Stimulated activated naive CD4-positive, alpha-beta T cell treated with Interleukin-2 at 50 U/mL for 16 hours (primary cell): ENCODE measurements at places on chromosomes 2 and 18.
A peak's percentile ranks its signal among the peaks of the same experiment; 100 is the strongest.

- no peak for DNase-seq
These were observed 69.3 kb downstream of the TMEM247 start for GRCh38 chr2:46548521-46549144.

DNA sequence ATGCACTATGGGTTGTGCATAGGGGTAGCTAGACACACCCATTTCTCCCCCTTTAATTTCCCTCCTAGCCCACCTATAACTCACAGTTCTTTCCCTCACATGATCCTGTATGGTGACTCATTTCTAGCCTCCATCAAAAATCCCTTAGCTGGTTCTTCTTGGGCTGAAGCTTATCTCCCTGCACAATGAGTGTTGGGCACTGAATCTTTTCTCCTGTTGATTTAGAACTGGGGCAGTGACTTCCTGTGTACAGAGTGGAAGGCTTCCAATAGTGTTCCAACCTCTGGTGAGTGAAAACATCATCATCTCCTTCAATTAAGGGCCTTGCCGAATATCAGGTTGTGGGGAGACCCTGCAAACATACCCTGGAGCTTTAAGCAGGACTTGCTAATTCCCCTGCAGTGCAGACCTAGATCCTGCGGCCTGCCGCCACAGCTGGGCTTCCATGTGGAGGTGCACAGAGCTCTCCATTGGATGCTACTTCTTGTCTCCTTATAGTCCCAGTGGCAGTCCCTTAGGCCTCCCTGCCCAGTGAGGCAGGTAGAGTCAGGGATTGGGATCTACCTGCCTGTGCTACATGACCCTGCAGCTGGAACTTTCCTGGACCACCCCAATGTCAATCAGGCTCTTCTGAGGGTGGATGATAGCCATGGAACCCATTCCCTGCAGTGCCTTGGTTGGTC is 121.8 kb downstream of the PLB1 start:
- DNase-seq = no peak

GRCh38 chr18:54829856-54830255 is 1.6 kb downstream of the RAB27B start:
- DNase-seq = no peak

GRCh38 chr2:191171286-191171685 is 20.5 kb upstream of the STAT4 start:
- DNase-seq = no peak

GRCh38 chr18:79629606-79630005 is 50.0 kb upstream of the CTDP1 start:
- DNase-seq = no peak

GRCh38 chr2:224180810-224181209 is 141.7 kb upstream of the SERPINE2 start:
- no peak for DNase-seq

- DNase-seq = no peak
These were observed 104.7 kb upstream of the PKDCC start for GRCh38 chr2:41943159-41943558.

GRCh38 chr2:13822365-13822764 is 810.2 kb upstream of the LRATD1 start:
- DNase-seq = no peak

GRCh38 chr2:173187941-173188788 is 112.5 kb downstream of the MAP3K20 start:
- DNase-seq = no peak

DNA sequence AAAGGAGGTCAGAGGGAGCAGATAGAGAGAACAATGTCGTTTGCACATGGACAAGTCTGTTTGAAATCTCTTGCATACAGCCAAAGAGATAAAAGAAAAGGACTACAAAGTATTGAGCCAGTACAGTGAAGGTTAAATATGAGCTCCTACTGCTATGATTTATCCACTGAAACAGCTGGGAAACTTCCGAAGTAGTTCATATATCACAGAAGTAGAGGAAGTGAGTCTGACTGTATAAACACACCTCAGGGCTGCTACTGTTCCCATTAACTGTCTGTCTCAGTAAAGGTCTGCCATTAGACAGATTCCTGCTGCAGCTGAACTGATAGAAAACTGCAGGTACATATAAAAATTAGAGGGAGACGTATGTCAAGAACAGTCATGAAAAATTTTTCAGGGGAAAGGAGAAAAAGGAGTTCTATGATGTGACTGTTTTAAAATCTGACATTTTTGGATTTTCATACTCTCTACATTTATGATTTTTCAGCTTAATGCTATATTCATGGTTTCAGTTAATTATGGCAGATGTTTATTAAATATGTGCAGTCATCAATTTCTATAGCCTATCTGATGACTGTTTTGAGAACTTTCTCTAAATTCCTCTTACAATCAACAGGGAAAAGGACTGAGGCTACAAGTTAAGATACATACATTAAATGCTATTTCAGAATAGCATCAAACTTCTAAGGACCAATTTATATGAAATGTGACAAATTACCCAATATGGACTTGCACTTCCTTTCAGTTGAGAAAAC is 364.7 kb downstream of the ERBB4 start:
- no peak for DNase-seq

- DNase-seq = no peak
These were observed 43.4 kb upstream of the EHBP1 start for GRCh38 chr2:62662131-62662530.

DNA sequence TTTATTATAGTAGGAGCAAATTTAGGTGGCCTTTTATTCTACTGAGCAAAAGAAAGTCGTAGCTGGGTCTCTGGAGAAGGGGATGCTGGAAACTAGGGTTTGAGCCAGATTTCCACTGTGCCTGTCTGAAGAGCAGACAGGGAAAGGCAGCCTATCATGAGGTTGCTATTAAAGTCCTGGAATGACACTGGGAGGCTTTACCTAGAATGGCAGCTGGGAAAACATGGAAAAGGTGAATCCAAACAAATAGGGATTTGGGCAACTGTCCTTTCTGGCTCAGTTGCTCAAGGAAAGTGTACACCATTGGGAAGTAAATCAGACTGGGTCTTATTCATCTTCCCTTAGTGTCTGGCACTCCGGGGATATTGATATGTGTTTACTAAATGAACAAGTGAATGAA is 154.6 kb downstream of the MTX2 start:
- DNase-seq = no peak

GRCh38 chr2:60643747-60644146 is 90.3 kb upstream of the BCL11A start:
- no peak for DNase-seq

DNA sequence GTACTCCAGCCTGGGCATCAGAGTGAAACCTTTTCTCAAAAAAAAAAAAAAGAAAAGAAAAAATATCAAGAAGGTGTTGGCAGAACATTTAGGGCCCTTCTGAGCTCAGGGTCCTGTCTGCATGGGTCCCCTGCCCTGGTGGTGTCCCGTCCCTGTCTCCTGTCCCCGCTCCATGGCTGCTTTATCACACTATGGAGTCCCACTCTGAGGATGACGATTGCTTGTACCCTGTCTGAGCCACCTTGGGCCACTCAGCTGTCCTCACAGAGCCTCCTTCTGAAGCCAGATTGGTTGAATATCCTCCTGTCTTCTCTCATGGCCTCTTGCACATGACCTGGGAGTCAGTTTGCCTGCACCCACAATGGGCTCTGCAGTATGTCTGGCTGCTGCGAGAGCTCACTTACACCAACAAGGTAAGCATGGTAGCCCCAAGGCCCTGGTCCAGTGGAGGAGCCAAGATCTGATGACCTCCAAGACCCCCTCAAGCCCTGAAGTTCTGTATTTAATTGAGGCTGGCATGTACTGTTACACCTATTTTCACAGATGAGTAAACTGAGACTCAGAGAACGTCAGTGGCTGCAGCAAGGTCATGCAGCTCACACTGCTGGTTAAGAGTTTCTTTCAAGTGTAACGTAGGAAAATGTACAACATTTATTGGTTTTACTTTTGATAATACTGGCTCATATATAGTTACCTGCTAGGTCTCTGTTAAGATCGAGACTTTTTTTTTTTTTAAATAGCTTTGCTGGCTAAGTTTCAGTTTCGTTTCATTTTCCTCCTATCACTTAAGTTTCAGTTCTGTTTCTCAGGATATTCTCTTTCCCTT is 16.9 kb upstream of the ZCCHC2 start:
- DNase-seq = peak; percentile 19

DNA sequence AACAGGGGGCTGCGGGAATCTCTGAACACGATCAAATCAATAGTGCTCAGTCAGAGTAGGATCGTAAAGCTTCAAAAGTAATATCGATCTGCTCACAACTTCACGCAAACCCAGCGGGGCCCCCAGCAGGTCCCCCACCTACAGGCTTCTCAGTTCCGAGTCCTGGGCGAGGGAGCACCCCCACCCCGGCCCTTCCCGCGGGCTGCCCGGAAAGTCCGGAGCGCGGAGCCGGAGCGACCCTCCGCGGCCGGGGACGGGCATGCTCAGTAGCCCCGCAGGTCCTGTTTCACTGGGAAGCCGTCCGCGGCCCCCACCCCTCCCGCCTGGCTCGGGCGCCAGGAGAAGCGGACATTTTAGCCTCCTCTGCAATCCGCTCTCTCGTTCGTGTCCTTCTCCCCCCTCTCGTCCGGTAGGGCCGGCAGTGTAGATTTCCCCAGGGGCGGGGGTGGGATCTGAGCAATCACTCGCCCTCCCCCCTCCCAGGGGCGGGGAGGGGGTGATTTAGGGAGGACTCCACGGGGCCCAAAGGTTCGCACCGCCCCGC is 3.3 kb upstream of the SPRED2 start:
- peak; percentile 39 for DNase-seq

- DNase-seq = no peak
These were observed 8.3 kb downstream of the DLX1 start for GRCh38 chr2:172093416-172094293.
